Memory B cell (primary cell): ENCODE measurements at places on chromosomes 5 and 9.
A peak's percentile ranks its signal among the peaks of the same experiment; 100 is the strongest.

- no peak for DNase-seq
These were observed 376.3 kb upstream of the ACTBL2 start for GRCh38 chr5:57858905-57859304.

GRCh38 chr5:125506124-125506523 is 759.7 kb upstream of the ZNF608 start:
- DNase-seq: no peak

DNA sequence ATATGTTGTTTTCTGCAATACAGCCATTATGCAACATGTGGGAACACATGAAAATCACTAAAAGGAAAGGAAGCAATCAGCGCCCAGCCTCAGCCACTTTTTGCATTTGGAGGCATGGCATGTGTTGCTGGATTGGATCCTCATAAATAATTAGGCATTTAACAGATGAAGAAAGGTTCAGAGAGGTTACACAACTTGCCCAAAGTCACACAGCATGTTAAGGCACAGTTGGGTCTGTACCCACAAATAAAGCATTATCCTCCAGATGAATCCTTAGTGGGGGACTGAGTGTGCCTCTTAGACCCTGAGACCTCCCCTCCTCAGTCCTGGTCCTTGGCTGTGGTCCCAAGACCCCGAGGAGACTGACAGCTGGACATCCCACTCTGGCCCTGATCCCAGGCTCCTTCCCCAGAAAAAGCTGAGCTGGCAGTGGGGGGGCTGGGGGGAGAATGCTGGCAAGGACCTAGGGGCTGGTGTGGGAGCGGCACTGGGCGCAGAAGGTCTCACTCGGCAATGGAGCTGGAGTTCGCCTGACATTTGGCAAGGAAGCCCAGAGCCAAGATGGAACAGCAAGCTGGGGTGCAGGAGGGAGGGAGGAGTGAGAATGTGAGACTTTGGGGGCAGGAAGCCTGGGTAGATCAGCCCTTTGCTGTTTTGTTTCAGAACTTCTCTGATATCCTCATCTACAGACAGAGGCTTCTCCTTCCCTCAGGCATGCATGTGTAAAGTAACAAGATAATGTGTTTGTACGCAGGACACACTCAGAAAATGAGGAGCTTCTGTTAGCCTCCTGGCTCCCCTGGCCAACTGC is 6.9 kb upstream of the AKNA start:
- DNase-seq: no peak

DNA sequence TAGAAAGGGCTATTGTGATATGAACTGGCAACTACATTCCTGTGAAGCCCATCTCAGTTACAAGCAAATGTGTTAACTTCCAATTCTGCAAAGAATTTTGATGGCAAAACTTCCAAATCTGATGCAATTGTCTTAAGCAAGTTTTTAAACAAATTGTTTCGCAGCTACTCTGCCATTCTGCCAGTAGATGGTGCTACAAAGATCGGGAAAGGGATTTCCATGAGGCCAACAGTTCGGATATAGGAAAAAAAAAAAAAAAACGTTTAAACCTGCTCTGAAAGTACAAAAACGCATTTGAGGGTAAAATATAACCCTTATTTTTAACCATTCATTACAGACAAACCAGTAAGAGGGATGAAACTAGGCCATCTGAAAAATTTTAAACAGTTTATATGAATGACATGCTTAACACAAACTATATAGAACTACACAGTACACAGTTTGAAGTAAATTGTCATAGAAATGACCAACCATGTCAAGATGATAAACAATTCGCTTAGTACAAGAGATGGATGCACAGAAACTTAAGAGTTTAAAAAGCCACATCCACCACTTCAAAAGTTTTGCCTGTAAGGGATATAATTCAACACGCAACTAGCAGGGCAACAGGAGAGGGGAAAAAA is 2.2 kb downstream of the HNRNPA0 start:
- DNase-seq: no peak

GRCh38 chr5:157342822-157343402 is 77.0 kb downstream of the CYFIP2 start:
- peak; percentile 26 for DNase-seq

GRCh38 chr5:170486371-170486770 is 17.4 kb upstream of the KCNIP1 start:
- no peak for DNase-seq

DNA sequence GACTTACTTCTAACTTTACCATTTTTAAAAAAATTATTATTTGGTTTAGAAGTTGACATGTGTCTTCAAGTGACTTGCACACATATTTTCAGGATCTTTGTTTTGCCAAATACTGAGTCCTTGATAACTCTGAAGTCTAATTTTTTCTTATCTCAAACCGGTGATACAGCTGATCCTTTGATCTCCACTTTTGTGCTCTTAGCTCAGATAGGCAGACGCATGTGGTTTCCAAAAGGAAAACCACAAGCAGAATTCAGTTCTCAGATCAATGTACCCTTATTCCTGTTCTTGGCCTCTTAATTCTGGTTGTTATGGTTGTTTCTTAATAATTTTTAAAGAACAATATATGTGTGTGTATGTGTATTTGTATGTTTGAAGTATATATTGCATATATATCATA is 238.3 kb upstream of the EDIL3 start:
- DNase-seq: no peak

DNA sequence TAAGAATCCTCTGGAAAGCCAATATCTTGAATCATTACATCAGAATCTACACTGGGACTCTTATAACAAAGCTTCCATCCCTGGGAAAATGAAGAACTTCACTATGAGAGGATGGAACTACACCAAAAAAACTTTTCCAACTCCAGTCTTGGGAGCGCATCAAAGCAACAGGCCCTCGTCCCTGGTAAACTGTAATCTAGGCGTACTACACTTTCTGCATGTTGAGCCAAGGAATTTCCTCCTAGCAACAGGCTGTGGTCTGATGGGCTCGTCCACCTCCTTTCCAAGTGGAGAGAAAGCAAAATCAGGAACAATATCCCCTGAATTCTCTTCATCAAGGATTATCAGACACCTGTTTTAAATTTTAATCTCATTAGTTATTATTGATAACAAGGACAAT is 94.1 kb downstream of the NFIB start:
- no peak for DNase-seq

DNA sequence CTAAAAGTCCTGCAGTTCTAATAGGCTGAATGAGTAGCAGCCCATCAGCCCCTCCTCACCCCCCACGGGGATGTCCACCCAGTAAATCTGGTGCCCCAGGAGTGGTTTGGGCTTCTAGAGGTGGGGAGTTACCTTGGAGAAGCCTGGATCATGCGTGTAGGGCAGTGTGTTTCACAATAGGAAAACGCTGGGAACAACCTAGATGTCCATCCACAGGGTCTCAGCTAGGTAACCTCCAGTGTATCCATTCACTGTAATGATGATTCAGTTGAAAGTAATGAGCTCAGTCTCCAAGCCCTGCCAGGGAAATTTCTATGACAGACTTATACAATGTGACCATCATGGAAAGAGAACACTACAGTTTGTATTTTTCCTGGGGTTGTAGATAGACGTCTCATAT is 51.8 kb downstream of the NDST1 start:
- no peak for DNase-seq

DNA sequence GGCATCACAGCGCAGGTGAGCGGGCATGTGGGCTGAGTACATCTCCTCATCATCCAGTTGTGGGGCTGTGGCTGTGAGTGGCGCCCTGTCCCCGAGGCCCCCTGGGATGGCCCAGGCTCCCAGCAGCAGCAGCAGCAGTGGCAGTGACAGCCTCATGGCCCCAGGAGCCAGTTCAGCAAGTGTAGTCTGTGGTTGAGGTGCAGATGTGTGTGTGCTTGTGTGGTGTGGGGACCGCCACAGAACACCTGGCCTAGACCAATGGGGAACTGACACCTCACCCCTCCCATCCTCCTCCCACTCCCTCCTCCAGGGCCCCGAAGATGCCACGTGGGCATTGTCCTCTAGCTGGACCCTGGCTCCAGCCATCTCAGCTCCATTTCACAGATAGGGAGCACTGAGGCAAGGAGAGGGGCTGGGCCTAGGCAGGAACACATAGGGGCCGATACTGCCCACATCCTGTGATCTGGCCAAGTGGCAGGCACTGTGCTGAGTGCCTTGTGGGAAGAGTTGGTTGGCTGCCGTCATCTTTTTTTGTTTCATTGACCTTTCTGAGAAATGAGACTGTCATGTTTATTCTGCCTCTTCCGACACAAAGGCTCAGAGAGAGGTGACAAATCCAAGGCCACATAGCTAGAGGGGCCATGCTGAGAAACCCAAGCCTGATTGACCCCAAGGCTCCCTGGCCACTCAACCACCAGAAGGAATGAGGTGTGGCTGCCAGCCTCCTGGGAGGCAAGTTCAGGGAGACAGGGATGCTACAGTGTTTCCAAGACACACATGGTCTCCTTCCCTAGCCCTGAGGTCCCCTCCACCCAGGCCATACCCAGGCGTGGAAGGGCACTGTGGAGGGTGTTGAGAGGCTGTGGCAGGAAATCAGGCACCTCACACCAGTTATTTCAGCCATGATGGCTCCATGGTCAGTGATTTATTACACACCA is at the start of gene MZB1:
MZB1 (minus strand) TSS at position 213 of the 938 bp plus-strand sequence; CDS start at position 156, 57 bp downstream.
- peak; percentile 74 for DNase-seq
